ENCODE measurements at places on chromosomes 16 and 17.

DNA sequence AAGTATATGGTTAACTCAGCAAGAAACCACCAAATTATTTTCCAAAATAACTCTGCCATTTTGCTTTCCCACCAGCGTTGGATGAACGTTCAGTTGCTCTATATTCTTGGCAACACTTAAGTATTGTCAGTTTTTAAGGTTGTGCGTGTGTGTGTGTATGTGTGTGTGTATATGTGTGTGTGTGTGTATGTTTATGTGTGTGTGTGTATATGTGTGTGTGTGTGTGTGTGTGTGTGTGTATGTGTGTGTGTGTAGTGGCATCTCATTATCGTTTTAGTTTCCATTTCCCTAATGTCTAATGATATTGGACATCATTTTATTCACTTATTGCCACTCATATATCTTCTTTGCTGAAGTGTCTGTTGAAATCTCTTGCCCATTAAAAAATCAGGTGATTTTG lies 11.2 kb upstream of the SMTNL2 start:
- no peak for DNase-seq

DNA sequence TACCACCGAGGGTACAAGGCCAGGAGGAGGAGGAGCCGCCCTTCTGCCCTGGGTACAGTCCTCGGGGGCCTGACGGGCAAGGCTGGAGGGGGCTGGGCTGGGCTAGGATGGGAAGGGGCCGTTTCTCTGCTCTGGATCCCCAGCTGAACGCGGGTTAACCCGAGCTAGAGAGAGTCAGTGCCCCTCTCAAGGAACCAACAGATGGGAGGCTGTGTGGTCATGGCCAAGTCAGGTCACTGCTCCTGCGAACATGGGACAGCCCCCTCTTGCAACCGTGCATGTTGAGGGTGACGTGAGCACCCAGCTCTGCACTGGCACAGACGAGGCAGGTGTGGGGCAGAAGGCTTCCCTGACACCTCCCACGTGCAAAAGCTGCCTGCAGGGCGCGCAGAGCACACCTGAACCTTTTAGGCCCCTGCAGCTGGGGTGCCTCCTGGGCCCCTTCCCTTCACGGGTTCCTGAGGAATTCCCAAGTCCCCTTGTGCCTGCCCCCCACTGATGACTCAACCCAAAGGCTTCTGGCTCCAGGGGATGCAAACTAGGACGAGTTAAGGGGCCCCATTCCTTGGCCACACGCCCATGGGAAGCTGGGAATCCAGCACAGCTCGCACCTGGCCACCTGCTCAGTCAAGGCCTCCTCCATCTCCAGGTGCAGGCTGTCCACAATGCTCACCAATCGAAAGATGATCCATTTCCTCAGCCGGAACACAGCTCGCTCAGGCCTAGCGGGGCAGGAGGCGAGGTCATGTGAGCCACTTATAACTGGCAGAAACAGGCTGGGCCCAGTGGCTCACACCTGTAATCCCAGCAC lies 6.3 kb downstream of the MYBBP1A start:
- DNase-seq: no peak

DNA sequence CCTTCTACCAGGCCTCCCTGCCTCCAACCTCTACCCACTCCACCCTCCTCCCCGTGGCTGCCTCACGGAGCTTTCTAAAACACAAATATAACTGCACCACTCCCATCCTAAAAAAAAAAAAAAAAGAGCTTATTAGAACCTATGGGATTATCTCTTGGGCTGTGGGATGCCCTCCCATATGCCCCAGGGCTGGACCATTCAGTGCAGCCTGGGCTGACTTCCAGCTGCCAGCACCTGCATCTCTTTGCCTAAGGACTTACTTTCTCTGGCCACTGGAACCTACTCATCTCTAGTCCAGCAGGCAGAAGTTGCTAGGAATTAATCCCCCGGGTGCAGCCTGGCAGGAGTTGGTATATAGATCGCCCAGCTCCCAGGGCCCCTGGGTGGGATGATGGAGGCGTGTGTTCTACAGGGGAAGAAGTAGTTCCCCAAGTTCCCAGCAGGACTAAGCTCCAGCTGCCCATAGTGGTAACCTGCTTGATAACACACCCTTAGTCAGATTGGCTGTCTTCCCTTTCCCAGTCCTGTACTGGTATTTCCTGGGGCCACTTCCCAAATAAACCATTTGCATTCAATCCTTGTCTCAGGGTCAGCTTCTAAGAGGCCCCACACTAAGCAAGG lies 10.3 kb downstream of the MPP3 start:
- DNase-seq: no peak

DNA sequence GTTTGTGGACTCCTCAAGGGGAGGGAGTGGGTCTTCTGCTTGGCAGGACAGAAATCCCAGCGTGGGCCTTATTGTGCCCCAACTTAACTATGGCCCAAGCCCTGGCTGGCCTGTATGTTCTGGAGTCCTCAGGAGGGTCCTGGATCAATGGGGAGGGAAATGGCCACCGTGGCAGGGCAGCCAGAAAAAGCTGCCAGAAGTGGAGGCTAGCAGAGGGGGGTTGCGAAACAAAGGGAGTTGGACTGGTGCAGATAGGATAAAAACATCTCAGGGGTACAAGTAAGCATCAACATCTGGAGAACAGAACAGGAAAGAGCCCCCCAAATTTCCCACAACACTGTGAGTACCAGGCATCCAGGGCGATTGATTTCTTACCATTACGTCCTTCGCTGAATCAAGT lies 3.7 kb upstream of the CACNG1 start:
- DNase-seq: no peak

- no peak for DNase-seq
Measured at GRCh38 chr16:87542531-87543102, 49.8 kb upstream of the ZCCHC14 start.

DNA sequence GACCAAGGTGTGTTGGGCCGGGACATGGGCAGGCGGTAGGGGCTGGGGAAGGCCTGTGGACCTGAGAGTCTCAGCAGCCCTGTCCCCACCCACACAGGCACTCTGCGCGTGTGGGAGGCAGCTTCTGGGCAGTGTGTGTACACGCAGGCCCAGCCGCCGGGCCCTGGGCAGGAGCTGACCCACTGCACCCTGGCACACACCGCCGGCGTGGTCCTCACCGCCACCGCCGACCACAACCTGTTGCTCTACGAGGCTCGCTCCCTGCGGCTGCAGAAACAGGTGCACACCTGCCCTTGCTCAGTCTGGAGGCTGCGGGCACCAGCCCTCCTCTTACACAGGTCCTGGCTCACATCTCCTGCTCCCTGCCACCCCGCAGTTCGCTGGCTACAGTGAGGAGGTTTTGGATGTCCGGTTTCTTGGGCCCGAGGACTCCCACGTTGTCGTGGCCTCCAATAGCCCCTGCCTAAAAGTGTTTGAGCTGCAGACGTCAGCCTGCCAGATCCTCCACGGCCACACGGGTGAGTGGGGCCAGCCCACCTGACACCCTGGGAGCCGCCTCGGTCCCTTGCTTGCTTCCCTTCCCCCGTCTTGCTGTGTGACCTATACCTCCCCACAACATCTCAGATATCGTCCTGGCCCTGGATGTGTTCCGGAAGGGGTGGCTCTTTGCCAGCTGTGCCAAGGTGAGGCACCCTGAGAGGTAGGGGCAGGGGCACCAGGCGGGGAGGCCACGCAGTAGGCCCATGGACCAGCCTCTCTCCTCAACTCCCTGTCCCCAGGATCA lies 3.8 kb downstream of the TBL3 start:
- no peak for DNase-seq

- no peak for DNase-seq
Measured at GRCh38 chr16:89473791-89474414, 16.5 kb downstream of the ANKRD11 start.

GRCh38 chr16:22139732-22140131 lies 22.6 kb upstream of the SDR42E2 start:
- DNase-seq: no peak

GRCh38 chr16:3215601-3216262 lies 19.2 kb downstream of the ZNF200 start:
- no peak for DNase-seq

DNA sequence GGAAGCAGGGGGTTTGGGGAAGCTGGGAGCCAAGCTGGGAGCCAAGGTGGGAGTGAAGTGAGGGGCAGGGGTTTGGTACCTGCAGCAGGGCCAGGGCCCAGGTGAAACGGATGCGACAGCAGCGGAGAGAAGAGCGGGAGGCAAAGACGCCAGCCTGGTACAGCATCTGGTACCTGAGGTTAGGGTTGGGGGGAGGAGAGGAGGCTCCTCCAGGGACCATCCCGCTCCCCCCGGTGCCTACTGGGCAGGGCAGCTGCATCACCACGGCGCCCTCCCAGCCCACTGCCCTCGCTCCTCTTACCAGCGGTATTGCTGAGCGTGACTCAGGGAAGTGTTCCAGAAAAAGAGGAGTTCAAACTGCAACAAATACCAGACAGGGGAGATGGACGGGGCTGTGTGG lies 9.8 kb downstream of the CLN3 start:
- no peak for DNase-seq

GRCh38 chr16:72812672-72813071 lies 235.3 kb downstream of the ZFHX3 start:
- DNase-seq: no peak

GRCh38 chr17:19865021-19865420 lies 2.7 kb downstream of the ULK2 start:
- DNase-seq: no peak

GRCh38 chr16:50830698-50831097 lies 88.8 kb downstream of the CYLD start:
- no peak for DNase-seq

DNA sequence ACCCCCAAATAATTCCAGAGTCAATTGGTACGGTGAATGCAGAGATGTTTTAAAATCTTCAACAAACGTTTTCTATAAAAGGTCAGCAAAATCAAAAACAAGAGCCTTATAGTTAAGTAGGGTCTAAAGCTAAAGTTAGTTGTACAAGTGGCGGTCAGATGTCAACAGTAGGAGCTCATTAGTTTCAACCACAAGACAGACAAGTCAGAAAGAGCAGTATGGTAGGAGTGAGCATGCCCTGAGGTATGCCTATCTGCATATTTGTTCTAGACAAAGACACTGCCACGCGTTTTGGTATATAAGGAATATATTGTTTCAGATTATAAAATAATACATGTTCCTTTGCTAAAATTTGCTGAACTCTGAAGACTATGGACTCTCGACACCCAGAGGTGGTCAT lies 431.5 kb upstream of the KIF2B start:
- DNase-seq: no peak

- no peak for DNase-seq
Measured at GRCh38 chr16:63323055-63323454, 1286.8 kb upstream of the CDH8 start.

DNA sequence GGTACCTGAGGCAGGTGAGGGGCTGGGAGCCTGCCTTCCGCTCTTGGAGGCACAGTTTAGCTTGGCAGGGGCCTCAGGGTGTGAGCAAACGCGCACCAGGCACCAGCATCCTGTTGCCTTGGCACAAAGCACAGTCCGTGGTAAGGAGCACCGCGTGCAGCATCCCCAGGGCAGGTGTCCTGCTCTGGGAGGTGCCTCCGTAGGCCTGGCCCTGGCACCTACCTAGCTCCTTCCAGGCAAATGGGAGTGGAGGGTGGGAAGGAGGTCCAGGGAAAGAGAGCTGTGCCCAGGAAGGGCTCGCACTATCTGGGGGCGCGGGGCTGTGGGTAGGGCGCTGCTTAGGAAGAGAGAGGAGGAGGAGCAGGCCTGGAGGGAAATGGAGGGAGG lies 3.1 kb upstream of the GSE1 start:
- no peak for DNase-seq

- DNase-seq: no peak
Measured at GRCh38 chr16:5882087-5882640, 784.6 kb upstream of the EEF2KMT start.

- DNase-seq: no peak
Measured at GRCh38 chr17:9598661-9599060, 22.2 kb downstream of the CFAP52 start.

GRCh38 chr17:80105762-80106161 lies 4.4 kb downstream of the GAA start:
- peak; percentile 46 for DNase-seq

Measured in amygdala (tissue), 56 donors.